Left lung (tissue), 14 donors: ENCODE measurements at places on chromosomes 7 and 10. TPM values are rescaled to one million over a fixed set of nuclear protein-coding genes. Genes with fewer than 3 reads are reported as not detected.

- no peak for DNase-seq
These were observed 165.2 kb downstream of the FANK1 start for GRCh38 chr10:126061526-126061925.

DNA sequence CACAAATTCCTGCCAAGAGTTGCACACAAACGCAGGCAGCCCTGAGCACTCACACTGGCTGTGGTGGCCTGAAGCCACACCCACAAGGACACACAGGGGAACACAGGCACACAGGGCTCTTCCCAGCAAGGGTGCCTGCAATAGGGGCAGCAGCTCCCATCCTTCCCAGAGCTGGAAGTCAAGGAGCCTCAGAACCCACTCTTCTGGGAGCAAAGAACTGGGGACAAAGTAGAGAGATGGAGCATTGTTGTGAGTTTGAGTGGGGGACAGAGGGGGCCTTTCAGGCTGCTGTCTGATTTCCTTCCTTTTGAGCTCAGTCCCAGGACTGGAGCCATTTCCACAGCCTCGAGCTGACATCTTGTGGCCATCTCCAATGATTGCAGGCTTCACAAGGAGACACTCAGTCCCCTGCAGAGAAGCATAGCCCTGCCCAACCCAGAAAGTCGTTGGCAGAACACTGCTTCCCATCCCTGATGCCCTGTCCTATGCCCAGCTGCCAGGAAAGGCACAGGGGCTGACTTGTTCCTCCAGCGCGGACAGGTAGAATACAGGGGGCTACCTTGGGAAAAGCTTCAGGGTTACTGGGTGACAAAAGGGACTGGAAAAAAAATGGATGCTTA, 34.4 kb upstream of the SLF2 start:
- DNase-seq: no peak

GRCh38 chr10:106997721-106998120, 166.8 kb downstream of the SORCS1 start:
- DNase-seq: peak; percentile 62

GRCh38 chr10:120335553-120335952, 121.5 kb upstream of the PLPP4 start:
- no peak for DNase-seq

DNA sequence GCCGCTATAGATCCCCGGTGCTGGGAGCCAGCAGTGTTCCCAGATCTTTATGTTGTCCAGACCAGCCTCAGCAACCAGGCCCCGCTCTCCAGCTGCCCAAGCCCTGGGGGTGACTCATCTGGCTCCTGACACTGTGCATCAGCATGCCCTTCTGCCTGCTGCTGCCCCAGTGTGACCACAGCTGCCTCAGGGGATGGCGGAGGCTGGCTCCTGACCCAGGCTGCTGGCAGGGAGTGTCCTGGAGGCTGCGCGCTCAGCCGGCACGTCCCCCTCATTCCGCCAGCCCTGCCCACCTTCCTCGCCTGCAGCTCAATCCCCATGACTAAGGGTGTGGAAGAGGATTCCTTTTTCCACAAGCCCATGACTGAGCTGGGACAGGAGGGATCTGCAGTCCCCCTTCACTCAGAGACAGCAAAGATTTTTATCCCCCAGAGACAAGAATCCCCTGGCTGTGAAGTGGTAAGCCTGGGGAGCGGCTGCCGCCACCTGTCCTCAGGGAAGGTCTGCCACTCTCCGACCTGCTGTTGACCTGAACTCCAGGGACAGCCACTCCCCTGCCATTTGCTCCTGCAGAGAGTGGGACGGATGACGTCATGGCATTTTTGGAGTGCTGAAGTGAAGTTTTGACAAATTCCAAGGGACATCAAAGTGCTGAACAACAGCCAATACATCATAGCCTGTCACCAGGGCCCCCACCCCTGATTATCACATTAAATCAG, 182.8 kb upstream of the BMPER start:
- DNase-seq: no peak

- DNase-seq: peak; percentile 72
These were observed 79.2 kb downstream of the DNAJB6 start for GRCh38 chr7:157416011-157416410.

GRCh38 chr7:100840470-100841100, 11.9 kb upstream of the SLC12A9 start:
- DNase-seq: no peak

The ITGA8 gene
- polyA plus RNA-seq: 62.8 TPM

DNA sequence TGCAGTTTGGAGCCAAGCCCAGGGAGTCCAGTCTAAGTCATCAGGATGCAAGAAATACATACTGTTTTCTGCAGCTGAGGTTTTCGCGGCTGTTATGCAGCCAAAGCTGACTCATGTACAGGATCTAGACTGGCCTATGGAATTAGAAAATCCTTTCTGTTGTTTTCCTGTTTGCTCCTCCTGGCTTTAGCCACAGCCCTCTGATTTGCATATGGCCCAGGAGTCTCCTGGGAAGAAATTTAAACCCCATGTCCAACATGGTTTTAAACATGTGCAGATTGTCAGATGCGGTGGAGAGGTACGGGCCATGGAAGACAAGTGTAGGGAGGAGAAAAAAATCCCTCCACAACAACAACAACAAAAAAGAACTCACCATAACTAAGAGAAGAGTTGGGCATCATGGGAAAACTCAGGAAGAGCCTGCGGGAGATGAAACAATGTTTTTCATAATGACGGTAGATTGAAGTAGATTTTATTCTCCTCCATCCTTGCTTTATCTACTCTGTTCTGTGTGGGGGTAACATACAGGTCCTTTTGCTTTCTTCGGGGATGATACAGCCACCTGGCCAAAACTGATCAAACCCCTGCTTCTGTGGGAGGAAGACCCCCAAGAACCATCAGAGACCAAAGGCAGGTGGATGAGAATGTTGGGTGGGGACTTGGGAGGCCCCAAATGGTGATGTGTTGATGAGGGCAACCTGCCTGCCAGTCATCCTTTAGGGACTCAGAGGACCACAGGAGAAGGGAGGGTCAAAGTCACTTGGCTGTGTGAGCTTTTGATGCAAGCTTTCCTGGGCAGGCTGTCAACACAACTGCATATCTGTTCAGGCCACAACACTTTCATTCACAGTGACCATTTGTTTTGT, 29.8 kb upstream of the GNA12 start:
- DNase-seq: no peak

The PTPRZ1 gene
- polyA plus RNA-seq: 72.2 TPM

The TRIL gene
- 35.7 TPM for polyA plus RNA-seq

DNA sequence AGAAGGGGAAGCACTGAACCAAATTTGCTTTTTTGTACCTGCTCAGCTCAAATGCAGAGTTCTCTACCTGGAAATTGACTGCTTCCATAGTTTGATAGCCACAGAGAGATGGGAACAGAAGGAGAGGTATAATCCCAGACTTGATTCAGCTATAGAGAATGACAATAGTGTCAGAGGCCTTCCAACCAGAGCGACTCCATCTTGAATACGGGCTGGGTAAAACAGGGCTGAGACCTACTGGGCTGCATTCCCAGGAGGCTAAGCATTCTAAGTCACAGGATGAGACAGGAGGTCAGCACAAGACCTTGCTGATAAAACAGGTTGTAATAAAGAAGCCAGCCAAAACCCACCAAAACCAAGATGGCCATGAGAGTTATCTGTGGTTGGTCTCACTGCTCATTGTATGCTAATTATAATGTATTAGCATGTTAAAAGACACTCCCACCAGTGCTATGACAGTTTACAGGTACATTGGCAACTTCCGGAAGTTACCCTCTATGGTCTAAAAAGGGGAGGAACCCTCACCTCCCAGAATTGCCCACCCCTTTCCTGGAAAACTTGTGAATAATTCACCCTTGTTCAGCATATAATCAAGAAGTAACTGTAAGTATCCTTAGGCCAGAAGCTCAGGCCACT, 42.7 kb upstream of the ATRNL1 start:
- DNase-seq: no peak

- DNase-seq: no peak
These were observed 24.7 kb downstream of the LRMDA start for GRCh38 chr10:75456122-75456521.

The POMZP3 gene
- polyA plus RNA-seq: 18.2 TPM

DNA sequence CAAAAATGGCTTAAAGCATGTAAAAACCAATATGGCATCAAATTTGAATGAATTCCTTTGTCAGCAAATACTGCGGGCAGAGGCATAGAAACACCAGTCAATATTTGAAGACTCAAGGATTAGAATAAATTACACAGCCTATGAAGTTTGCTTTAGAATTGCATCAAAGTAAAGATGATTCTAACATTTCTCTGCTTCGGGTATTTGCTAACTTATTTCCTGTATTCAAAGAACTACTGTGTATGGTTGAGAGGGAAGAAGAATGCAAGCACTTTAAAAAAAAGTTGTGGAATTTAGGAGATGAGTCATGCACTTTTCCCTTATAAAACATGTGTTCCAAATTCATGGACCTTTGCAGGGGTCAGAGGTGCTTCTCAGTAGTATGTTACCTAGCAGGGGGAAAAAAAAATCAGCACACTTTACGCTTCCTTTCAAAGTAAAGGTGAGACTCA, 90.1 kb downstream of the PIP4K2A start:
- DNase-seq: no peak

The SLC29A3 gene
- polyA plus RNA-seq: 9.8 TPM

GRCh38 chr10:35852721-35853120, 210.6 kb upstream of the FZD8 start:
- DNase-seq: no peak
